ENCODE measurements at places on chromosomes 7 and 10.

GRCh38 chr10:17244700-17245365 is 16.8 kb downstream of the VIM start:
- no peak for DNase-seq

DNA sequence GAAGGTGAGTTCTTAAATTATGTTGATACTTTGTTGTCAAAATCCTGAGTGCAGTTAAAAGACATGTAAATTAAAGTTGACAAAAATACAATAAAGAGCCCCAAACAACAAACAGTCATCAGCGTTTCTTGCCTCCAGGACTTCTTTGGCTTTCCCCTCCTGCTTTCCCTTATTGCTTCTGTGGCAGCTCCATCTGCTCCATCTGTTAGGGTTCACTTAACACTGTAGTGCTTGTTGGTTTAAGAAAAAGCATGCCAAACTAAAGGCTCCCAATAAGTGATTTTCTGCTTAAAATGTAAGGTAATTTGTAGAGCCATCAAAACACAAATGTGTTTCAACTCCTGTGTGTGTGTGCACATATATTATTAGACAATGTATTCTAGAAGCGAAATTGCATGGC is 254.3 kb upstream of the GNAI1 start:
- DNase-seq, result no peak

DNA sequence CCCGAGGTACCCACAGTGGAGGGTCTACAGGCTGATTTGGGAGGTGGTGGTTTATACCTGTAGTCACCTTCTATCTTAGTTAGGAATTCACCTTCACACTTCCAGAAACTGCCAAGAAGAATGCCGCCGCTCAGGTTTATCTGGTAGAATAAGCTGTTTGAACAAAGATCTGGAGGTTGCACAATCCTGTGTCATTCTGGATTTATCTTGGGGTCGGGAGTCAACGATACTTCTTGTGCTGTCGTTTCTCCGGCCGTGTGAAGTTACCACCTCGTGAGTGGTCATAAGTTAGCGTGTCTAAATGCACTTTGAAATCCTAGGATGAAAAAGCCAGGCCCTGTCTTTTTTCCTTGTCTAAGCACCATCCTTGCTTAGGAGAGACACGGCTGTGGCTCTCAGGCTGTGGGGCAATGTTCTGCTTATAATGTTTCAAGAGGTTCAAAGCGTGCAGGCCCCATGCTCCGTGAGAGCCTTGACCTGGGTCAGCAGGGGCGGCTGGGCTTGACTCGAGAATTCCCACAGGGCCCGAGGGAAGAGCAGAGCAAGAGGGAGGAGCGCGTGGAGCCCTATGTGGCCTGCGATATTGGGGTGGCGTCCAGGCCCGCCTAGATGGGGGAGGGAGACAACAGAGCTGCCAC is 35.5 kb downstream of the GRIFIN start:
- DNase-seq, result no peak

DNA sequence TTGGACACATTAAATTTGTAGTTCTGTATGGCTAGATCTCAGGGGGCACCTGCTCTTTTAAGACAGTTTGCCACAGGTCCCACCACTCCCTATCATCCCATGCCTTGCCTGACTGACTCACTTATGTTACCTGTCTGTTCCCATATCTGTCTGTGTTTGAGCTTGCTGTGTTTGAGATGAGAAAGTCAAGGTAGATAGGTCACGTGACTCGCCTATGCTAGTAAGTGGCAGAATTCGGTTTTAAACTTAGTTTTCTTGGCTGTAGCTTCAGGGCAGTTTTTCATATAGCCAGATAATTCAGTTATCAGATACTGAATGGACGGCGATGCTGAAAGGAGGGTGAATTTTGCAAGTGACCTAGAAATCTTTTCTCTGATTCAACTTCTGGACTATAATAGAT is 348.4 kb downstream of the RPS24 start:
- DNase-seq, result no peak

DNA sequence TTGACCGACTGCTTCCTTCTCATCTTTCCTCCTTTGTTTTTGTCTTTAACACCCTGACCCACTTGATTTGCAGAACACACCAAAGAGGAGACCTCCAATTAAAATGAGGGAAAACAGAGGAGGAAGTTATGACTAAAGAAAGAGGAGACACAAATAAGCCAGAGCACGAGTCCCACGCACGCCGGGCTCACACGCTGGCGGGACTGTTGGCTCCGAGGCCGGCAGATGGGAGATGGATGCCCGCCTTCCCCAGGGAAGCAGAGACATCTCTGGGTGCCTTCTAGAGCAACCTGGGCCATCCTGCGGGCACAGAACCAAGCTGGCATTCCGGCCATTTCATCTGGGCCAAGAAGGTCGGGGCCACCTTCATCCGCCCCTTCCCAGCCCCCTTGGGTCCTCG is 5.6 kb downstream of the ADGRA1 start:
- no peak for DNase-seq

DNA sequence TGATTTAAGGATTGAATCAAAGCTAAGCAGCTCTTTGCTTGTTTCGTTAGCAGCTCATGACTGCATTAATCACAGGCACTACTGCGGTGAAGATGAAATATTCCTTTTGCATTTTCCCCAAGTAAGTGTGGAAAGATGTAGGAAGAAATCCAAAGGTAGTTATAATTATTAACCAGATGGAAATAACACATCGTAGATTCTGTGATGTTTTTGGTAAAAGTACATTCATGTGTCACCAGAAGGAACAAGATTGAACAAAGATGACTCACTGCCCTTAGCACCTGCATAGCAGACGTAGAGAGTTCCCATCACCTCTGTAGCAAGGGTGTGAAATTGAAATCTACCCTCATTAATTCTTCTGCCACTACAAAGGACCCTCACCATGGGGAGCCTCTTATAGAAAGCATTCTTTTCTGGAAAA is 37.1 kb downstream of the SMURF1 start:
- no peak for DNase-seq

DNA sequence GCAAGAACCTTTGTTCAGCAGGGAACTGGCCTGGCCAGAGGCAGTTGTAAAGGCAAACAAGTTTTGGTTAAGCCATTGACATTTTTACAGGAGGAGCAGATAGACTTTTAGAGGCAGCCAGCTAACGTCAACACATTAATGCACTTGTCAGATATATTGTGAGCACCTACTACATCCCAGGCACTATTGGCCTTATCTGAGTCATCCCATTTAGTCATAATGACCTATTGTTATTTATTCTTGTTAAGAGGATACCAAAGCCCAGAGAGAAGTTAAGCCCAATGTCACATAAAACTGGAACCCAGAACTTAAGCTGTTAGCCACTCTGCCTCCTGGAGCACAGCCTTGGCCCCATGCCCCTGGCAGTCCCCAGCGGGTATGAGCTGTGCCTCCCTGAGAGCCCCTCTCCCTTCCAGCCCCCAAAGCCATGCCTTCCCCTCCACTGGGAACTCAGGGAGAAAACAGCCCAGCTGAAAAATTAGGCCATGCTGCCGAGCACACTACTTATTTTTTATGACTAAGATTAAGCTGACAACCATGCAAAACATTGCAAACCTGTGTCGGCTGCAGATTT is 32.7 kb upstream of the TRIM8 start:
- DNase-seq, result no peak

DNA sequence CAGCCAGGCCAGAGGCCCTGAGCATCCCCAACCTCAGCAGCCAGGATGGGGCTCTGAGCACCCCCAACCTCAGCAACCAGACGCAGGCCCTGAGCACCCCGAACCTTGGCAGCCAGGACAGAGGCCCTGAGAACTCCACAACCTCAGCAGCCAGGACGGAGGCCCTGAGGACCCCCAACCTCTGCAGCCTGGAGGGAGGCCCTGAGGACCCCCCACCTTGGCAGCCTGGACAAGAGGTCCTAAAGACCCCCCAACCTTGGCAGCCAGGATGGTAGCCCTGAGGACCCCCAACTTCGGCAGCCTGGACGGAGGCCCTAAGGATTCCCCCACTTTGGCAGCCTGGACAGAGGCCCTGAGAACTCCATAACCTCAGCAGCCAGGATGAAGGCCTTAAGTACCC is 17.0 kb downstream of the RRP12 start:
- no peak for DNase-seq

- DNase-seq, result no peak
These were observed 41.1 kb downstream of the SIRT1 start for GRCh38 chr10:67925449-67926005.
